ENCODE measurements at places on chromosomes 4 and X. TPM values are rescaled to one million over a fixed set of nuclear protein-coding genes. Genes with fewer than 3 reads are reported as not detected.

NDP gene
- total RNA-seq = 0.51 TPM

NAP1L2 gene
- 3.0 TPM for total RNA-seq

DNA sequence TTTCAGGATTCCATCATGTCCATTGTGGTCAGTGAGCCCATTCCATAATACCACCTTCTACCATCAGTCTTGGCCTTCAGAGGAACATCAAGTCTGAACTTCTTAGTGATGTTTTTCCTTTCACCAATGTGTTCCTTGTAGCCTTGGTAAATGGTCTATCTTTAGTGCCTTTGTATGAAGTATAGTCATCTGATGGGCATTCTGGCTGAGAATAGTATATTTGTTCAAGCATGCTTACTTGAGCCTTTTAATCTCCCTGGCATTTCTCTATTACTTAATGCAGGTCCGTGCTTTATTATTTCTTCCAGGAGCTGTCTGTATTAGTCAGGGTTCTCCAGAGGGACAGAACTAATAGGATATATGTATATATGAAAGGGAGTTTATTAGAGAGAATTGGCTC is 99.7 kb downstream of the TLL1 start:
- no peak for DNase-seq

MAGEC3 gene
- total RNA-seq = 0.29 TPM

DNA sequence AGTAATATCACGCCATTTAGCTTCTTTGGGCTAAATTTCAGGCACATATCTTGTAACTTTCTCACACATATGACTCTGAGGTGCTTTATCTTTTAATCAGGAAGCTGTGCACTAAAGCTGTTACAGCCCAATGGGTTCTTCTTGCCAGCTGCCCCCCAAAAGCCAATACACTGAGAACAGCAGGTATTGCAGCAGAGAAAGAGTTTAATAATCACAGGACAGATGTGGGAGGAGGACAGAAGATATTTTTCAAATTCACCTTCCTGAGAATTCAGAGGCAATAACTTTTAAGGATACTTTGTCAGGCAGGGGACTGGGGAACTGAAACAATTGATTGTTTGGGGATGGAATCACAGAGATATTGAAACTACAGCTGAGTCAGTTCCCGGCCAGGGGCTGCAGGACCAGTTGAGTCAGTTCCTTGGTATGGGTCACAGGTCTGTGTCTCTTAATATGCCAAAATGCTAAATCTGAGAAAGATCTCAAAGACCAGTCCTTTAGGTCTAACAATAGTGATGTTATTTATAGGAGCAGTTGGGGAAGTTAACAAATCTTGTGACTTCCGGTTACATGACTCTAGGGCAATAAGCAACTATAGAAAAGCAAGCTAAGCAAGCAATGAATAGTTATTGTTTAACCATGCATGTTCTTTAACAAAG is 28.1 kb downstream of the DDIT4L start:
- DNase-seq = no peak

GRCh38 chr4:97216046-97216445 is 927.2 kb downstream of the STPG2 start:
- no peak for DNase-seq

DNA sequence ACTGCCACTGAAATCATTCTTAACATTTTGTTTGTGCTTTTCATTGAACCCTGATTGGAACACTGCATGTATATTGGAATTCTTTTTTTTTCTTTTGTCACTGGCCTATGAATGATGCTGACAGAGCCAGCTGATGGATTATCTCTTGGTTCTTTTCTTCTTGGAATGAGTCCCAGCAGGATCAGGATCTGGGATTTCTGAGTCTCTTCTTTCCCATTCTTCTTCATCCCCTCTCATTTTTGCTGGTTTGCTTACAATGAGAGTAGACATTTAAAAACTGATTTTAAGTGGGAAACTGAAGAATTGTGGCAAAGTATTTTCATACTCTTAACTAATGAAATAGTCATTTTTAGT is 9.0 kb downstream of the DCUN1D4 start:
- DNase-seq = no peak

- no peak for DNase-seq
Measured at GRCh38 chr4:69888336-69888735, 28.4 kb upstream of the SULT1E1 start.

GRCh38 chr4:12124138-12124537 is 695.4 kb upstream of the HS3ST1 start:
- DNase-seq = no peak

- DNase-seq = no peak
Measured at GRCh38 chrX:54181202-54181953, 1.7 kb downstream of the FAM120C start.

ALAS2 gene
- total RNA-seq = 4.7 TPM

- no peak for DNase-seq
Measured at GRCh38 chrX:72393836-72394517, 88.3 kb upstream of the CITED1 start.

DNA sequence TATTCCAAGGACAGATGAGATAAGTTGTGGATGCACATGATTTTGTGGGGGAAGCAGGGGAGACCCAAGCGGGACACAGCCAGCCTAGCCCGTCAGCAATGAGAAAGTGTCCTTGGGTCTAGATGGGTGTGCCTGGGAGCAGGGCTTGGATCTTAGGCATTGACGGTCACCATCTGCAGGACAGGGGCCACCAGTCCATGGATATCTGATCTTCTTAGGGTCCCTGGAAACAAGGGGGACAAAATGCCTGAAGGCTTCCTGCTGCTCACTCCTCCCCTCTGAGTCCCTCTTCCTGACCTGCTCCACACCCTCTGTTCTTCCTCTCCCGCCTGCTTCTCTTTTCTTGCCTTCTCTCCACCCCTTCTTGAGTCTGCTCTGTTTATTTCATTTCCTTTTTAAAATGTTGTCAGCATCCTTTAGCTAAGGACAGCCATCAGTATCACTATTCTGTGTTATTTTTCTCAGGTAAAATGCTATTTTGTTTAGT is 298.4 kb downstream of the RAPGEF2 start:
- no peak for DNase-seq

IL3RA gene
- total RNA-seq = 5.4 TPM

S100G gene
- total RNA-seq = not detected

ENOPH1 gene
- 24.9 TPM for total RNA-seq

PYURF gene
- total RNA-seq = 65.9 TPM

GRCh38 chrX:63739885-63740284 is 45.1 kb downstream of the ARHGEF9 start:
- DNase-seq = no peak

GLRA2 gene
- not detected for total RNA-seq

FREM3 gene
- not detected for total RNA-seq

DNA sequence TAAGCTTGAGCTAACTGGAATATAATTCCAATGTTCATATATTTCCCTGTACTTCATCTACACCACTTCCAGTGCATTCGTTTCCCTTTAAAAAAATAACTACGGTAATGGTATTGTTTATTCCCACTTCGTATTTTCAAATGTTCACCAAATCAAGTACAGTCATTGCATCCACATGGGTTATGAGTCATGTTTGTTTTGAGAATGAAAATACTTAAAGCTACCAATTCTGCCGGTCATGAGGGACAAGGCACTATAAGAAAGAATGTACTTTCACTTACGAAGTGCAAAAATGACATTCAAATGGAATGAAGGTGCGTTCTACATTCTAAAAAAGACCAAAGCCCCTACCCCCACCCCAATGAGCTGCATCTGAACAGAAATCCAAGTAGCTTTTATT is 174.4 kb upstream of the FGF13 start:
- no peak for DNase-seq

- DNase-seq = no peak
Measured at GRCh38 chr4:3791910-3792542, 25.8 kb downstream of the ADRA2C start.

DNA sequence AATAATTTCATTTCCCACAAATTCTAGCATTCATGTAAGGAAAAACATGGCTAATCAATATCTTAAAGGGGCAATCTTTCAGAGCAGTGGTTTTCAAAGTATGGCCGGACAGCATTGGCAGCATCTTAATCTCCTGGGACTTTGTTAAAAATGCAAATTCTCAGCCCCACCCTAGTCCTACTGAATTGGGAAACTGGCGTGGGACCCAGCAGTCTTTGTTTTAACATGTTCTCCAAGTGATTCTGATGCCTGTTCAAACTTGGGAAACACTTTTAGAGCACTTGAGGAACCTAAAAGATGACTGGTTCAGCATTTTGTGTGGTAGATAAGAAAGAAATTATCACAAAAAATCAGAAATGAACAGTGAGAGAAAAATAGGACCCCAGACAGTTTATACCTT is 65.7 kb downstream of the ZFX start:
- no peak for DNase-seq

- DNase-seq = no peak
Measured at GRCh38 chr4:98468709-98469108, 189.7 kb downstream of the TSPAN5 start.

DNA sequence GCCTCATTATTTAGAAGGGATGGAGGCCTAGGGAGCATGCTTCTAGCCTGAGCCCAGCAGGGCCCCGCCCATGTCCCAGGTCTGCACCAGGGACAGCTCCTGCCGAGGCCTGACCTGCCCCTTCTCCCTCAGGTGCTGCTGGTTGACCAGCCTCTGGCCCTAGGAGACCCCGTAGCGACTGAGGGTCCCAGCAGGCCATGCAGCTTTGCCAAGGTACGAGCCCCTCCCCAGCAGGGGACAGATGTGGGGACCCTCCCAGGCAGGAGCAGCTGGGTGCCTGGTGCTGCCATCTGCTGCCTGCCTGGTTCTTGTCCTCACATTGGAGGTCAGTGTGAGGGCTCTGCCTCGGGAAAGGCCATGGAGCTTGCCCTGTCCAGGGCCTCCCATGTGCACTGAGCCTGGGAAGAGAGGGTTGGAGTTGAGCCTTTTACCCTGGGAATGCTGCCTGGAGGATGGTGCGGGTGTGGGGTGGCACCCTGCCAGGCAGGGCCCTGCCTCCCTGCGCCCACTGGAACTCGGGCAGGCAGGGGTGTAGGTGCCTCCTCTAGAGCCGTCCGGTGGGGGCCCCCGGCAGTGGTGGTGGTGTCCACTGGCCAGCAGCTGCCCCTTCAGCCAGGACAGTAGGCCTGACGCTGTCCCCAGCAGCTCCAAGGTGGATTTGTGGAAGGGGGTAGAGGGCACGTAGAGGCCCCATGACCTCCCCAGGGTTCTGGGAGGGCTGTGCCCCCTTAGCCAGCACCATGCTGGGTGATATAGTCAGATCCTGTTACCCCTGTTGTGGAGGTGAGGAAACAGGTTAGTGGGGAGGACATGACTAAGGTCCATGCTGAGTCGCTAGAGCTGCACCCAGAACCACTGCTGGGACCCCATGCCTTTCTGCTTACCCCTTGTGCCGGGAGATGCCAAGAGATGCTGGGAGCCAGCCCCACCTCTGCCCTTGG is 2.2 kb upstream of the MSANTD1 start:
- DNase-seq = no peak

DNA sequence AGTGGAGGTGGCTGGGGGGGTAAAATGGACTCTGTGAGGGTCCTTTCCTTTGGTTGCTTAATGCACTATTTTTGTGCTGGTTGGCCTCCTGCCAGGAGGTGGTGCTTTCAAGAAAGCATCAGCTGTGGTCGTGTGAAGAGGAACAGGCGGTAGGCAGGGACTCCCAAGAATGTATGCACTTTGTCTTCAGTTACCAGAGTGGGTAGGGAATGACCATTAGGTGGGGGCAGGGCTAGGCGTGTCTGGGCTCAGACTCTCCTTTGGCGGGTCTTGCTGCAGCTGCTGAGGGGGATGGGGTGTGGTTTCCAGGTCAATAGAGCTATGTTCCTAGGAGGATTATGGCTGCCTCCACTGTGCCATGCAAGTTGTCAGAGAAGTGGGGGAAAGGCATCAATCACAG is 509.0 kb downstream of the PCDH19 start:
- no peak for DNase-seq

DNA sequence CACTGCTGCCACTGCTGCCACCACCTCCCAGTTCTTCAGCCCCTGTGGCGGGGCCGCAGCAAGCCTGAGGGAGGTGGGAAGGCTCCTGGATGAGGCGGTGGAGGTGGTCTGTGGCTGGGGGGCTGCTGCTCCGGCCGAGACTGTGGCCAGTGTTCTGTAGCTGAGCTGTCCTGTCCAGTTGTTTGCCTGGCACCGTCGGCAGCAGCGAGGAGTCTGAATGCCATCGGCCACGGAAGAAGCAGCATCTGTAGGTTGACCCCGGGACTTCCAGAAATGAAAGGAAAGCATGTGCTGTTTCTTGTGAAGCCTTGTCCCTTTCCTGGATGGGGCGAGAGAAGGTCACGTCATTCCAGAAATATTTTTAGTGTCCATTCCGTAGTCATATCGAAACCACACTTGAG is 3.3 kb downstream of the C4orf54 start:
- no peak for DNase-seq

DNA sequence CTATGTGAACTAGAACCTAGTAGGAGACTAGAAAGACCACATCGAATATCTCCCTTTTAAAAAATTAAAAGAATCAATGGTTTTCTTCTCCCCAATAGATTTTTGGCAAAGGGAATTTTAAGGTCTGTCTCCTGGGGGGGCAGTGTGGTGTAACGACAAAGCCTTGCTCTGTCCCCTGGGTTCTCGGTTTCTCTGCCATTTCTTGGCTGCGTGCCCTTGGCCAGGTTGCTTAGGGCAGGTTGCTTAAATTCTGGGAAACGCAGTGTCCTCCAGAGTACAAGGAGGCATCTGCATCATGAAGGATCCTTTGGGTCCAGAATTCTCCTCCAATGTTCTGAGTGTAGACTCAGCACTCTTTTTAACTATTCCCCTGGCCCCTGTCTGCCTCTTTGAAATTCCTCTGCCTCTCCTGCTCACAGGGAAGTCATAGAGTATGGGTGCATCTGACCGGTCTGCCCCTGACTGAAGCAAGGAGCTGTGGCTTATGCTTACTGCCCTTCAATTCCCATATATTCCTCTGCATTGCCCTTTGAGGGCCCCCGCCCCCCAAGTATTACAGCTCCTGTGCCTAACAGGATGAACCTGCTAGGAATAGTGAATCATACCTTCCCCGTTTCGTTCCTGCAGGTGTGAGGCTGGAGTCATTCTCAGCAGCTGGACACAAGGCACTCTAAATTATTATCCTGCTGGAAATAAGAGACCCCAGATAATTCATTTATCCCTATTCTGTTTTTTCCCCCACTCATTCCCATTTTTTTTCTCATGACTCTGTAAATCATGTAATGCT is 2.2 kb downstream of the KIT start:
- DNase-seq = no peak

GRCh38 chr4:38154681-38155588 is 194.7 kb downstream of the PTTG2 start:
- DNase-seq = peak; percentile 87

DNA sequence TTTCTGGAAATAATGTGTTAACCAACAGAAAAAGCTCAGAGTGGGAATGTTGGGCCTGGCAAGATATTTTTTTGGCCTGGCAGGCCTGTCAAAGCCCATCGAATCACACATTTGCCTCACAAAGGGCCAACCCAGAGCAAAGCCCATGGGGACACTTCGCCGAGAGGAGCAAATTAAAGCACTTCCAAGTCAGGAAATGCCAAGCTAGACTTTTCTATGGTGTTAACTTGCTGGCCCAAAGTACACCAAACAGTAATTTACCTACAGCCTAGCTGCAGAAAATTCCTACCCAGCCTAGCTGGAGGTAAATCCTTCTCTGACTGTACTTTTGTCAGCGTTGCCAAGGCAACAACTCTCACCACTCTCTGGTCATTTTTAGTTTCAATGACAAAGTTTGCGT is 288.6 kb upstream of the LDB2 start:
- no peak for DNase-seq

- DNase-seq = no peak
Measured at GRCh38 chrX:10634392-10635161, 14.2 kb upstream of the MID1 start.
